ENCODE measurements at places on chromosomes 16 and 17.

- no peak for DNase-seq
Observed at GRCh38 chr17:21463779-21464407, 87.7 kb downstream of the KCNJ12 start.

GRCh38 chr16:4500272-4500671, 24.1 kb downstream of the HMOX2 start:
- DNase-seq: no peak

- DNase-seq: no peak
Observed at GRCh38 chr16:12258861-12259645, 282.5 kb downstream of the SNX29 start.

DNA sequence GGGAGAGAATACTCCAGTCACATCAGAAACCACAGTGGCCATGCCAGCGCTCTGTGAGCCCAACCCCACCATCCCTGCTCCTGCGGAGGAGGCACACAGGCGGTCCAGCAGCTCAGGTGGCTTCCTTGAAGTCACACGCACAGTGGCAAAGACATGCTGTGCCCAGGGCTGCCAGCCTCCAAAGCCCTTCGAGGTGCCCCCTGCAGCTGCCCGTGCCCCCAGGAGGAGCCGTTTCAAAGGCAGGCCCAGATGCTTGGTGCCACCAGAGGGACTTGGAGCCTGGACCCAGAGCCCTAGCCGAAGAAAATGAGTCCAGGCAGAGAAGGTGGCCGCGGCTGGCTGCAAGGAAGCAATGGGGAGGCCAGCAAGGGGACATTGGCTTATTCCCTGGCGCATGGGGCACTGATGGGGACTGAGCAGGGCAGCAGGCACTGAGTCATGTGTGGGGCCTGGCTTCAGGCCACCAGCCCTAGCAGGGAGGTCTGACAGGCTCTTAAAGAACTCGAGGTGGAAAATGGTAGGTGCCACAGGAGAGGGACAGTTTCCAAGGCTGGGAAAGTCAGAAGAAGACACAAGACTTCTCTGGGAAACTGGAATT, 17.2 kb upstream of the CACNG1 start:
- DNase-seq: no peak

DNA sequence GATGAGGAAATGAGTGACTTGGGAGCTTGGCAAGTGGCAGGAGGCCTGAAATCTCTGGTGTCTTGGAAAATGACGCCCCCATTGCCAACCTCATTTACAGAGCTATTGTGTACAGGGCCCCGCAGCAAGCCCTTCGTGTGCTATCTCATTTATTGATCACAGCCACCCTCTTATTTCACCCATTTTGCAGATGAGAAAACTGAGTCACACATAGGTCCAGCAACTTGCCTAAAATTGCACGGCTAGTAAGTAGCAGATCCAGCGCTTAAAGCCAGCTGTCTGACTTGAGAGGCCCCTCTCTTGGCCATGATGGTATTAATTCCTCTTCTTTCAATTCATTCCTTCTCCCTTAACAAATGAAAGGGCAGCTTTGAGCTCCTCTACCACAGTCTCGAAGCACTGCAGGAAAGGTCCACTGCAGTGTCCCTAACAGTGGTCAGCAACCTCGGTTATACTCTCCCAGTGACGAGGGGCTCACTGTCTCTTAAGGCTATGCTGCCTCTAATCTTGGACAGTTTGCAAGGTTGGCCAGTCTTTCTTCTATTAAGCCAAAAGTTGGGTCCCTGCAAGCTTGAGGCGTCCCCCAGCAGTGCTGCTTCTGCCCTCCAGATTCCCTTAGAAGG, 162.2 kb downstream of the COPRS start:
- DNase-seq: no peak

GRCh38 chr17:65194670-65195334, 57.6 kb downstream of the RGS9 start:
- DNase-seq: no peak

- DNase-seq: no peak
Observed at GRCh38 chr16:16162591-16162990, 60.7 kb downstream of the ABCC6 start.

DNA sequence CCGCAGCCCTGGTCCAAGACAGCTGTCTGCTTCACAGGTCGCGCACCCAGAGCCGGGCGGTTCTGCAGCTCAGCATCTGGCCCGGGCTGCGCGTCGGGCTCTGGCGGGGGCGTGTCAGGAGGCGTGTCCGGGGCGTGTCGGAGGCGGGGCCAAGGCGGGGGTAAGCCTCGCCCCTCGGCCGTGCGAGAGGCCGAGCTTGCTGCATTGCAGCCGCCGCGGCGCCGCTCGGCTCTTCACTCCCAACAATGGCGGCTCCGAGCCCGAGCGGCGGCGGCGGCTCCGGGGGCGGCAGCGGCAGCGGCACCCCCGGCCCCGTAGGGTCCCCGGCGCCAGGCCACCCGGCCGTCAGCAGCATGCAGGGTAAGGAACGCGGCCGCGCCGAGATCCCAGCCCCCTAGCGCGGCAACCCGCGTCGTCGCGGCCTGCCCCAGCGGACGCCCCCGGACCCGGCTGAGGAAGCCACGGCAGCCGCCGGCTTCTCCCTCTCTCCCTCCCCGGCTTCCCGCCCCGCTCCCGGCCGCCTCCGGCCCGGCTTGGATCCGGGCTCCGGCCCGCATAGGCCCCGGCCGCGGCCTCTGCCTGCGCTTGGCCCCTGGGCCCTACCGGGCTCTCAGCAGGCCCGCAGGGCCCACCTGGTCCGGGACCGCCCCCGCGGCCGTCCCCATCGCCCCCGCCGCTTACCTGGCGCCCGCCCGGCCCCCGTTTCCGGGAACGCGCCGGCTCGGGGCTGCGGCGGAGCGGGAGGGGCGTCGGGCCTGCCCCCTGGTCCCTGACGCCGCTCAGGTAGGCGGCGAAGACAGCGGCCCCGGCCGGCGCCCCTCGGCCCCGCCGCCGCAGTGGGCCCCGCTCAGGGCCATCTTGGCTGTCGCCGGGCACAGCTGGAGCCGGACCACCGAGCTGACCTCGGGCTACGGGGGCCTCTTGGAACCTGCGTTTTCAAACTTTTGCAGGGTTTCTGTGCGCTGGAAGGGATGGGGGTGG, at the start of gene MAP2K4:
MAP2K4 (plus strand) TSS at position 236 of the 981 bp plus-strand sequence; CDS start at position 246, 10 bp downstream.
- DNase-seq: peak; percentile 88

GRCh38 chr17:58873926-58874325, 118.3 kb downstream of the PPM1E start:
- DNase-seq: no peak

- no peak for DNase-seq
Observed at GRCh38 chr16:51532551-51532950, 381.5 kb upstream of the SALL1 start.

- no peak for DNase-seq
Observed at GRCh38 chr16:57786632-57787518, 15.4 kb downstream of the KIFC3 start.

- DNase-seq: no peak
Observed at GRCh38 chr16:69100071-69100691, 5.3 kb upstream of the HAS3 start.

DNA sequence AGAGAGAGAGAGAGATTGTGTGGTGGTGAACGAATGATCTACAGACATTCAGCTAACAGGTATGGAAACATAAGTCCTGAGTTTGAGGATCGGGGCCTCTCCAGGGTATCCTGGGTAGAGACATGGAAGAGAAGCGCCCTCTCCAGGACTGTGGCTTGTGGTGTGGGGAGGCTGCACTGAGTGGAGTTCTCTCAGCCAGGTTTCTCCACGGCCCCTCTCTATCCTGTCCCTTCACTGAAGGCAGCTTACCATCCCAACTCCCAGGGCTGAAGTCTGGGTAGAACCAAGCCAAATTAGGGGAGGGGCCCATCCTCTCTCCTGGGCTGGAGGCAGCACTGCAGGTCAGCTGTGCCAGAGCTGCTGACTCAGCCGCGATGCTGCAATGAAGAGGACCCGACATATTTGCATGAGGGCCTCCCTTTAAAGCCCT, 6.2 kb downstream of the C1QL1 start:
- no peak for DNase-seq

DNA sequence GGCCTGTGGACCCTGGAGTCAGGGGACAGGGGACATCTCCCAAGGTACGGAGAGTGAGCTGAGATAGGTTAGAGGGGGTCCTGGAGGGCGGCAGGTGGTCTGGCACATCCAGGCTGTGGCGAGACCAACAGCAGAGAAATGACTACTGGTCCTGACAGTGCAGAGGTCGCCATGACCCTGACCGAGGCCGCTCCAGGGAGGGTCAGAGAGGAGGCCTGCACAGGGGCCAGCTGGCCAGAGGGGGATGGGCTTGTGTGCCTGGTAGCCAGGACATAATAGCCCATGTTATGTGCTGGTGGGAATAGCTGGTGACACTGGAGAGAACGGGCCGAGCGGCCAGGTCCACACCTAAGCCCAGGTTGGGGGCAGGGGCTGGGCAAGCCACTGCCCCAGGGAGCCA, 40.6 kb upstream of the ZC3H18 start:
- no peak for DNase-seq

- peak; percentile 48 for DNase-seq
Observed at GRCh38 chr16:86252596-86252995, 257.7 kb upstream of the FOXF1 start.

DNA sequence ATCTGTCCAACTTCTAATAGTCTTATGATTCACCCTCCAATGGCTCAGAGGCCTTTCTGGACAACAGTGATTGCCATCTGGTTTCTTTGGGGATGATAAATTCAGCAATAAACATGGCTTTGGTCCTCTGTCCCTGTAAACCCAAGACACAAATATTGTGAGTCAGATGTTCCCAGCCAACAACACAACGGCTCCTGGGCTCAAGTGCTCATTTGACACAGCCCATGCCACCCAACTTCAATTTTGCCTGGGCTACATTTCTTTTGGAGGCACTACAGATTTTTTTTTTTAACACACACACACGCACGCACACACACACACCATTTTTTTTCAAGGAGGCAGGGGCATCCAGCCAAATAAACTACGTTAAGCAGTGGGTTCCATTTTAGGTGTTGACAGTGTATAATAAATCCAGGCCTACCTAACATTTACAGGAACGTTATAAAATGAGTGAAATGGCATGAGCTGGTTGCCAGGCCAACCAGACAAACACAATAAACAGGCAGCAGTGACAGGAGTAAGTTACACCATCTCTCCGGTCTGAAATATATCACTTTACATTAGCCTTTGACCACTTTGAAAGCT, 939.9 kb upstream of the SOX9 start:
- DNase-seq: no peak

Measured in neuronal stem cell (in vitro differentiated cells).